NCI-H1105 treated with DMSO at 0.1 percent for 48 hours (cell line): ENCODE measurements at places on chromosomes 2 and 18.

GRCh38 chr2:58798676-58799208 lies 557.6 kb upstream of the FANCL start:
- no peak for DNase-seq

DNA sequence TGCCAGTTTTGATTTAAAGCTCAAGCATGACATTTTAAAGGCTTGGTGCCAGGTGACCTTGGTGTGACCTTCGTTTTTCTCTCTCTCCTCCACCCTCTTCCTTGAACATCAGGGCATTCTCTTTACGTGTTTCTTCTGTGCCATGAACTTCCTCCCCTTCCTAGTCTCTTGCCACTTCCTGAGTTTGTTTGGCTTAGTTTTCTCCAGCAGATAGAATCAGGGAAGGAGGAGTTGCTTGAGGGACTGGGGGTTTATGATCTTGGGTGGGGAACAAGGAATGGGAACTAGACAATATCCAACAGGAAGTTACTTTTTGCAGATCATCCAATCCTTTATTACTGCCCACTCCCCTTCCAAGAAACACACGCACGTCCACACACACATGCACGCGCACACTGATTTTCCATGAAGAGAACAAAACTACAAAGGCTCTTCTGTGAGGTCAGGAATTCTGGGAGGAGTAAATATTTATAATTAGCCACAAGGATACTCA lies 210.6 kb upstream of the EPAS1 start:
- no peak for DNase-seq

DNA sequence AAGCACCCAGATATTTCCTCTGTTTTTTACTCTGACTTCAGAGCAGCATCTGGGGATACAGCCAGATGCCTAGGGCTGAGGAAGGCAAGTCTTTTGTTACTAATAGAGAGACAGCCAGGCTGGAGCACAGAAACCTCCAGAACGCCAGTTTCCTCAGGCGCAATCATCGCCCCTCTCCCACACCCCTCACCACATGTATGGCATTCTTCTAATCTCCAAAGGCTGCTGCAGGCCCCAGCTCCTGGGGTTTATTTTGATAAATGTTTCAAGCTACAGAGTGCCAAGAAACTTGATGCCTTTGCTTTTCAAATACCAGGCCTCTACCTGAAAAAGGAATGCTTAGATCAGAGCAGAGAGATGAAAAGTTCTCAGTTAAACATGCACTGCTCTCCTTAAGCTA lies 283.6 kb downstream of the RBM43 start:
- no peak for DNase-seq

DNA sequence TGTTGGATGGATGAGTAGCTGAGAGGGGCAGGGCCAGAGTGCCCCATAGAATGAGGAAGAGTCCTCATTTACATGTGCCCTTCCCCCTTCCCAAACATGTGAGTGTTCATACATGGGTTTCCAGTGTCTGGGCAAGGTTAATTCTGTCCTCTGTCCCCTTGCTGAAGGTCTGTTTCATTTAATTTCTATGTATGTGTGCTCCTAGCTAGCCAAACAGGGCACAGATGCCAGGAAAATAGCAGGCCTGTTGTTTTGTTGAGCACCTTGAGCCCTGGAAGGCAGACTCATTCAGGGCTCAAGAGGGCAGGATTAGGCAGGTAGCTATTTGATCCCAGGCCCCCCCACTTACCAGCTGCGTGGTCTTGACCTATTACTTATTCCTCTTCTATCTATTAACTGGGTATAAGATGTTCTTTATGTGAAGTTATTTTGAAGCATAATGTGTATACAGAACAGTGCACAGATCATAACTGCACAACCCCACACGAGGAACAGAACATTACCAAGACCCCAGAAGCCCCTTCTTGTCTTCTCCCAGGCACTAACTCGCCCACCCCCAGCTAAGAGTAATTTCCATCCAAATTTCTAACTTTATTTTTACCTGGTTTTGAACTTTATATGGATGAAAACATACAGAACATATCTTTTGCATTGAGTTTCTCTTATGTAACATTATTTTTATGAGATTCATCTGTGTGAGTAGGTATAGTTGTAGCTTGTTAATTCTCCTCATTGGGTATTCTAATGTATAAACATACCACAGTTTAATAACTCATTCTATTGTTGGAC lies 164.3 kb downstream of the RPIA start:
- no peak for DNase-seq

GRCh38 chr2:61165946-61166345 lies 4.0 kb downstream of the C2orf74 start:
- DNase-seq = no peak

GRCh38 chr2:174606336-174606735 lies 8.7 kb upstream of the WIPF1 start:
- DNase-seq = no peak

DNA sequence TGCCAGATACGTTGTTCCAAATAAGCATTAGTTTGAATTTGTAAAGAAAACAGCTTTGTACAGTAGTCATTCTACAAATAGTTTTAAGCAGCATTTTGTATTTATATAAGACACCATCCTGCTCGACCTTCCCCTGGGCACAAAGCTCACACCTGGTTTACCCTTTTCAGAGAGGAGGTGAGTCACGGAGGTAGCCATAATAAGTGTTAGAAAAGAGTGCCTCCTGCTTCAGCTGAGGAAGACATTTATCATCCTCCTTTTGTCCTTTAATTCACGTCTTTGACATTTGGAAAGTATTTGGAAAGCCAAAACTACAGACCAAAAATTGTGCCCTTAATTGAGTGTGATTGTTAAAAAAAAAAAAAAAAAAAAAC lies 6.8 kb downstream of the RAB12 start:
- DNase-seq = no peak

DNA sequence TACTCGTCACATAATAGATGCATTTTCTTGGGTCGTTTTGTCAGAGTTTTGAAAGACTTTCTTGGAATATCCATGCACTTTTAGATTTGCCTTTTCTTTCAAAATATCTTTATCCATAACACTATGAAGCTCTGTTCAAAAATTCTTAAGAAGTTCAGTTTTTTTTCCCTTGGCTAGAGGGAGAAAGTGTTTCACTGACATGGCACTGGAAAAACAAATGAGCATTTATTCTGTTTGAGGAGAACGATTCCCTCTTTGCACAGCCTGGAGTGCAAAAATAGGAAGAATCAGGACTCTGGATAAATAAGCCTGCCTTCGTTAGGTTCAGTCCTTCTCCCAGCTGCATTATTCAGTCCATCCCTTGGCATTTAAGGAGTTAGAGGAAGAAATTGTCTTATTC lies 91.0 kb upstream of the RPE start:
- no peak for DNase-seq

DNA sequence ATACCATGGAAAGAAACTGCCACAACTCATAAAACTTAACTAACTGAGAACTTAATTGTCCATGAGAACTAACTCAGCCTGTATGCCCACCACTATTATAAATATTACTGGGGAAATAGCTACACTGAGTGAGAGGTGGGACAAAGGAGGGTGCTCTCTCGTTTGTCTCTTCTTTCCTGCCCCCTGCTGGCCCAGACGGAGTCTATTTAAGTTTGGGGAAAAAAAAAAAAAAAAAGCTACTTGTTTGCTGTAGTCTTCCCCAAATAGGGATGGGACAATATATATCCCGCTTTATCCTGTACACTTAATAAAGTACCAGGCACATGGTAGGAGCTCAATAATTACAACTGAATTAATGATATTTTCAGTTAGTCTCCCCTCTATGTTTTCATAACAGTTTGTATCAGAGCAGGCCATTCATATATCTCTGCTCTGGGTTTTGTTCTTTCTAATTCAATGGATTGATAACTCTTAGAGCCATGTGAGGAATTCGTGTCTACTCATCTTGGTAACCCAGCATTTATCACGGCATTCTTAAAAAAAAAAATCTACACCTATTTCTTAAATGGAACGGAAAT lies 647.6 kb upstream of the PKDCC start:
- no peak for DNase-seq

GRCh38 chr18:74733598-74733997 lies 135.9 kb downstream of the ZNF407 start:
- no peak for DNase-seq

GRCh38 chr2:932320-933115 lies 18.1 kb upstream of the SNTG2 start:
- DNase-seq = no peak

- DNase-seq = no peak
Measured at GRCh38 chr2:150663143-150663542, 175.7 kb upstream of the RND3 start.
